ENCODE measurements at places on chromosomes 12 and 14. TPM values are rescaled to one million over a fixed set of nuclear protein-coding genes. Genes with fewer than 3 reads are reported as not detected.

GLI1 gene
- not detected for polyA plus RNA-seq

GRCh38 chr12:14635776-14636175, 60.6 kb downstream of the GUCY2C start:
- DNase-seq: no peak

DNA sequence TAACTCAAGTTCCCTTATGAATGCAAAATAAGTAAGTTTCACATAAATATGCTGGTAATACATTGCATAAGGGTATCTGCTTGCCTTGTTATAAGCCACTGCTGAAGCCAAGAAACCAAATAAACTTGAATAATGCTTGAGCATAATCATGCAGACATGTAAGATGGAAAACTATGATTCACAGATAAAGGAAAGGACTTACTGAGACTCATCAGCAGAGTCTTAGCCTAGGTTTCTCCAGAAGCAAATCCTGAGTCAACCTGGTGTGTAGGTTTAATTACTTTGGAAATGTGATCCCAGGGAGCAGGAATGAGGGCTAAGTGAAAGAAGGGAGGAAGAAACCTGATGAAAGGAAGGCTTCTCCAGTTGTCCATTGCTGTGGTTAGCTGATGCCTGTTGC, 107.7 kb upstream of the BTG1 start:
- no peak for DNase-seq

- DNase-seq: no peak
These were observed 21.3 kb upstream of the BCDIN3D start for GRCh38 chr12:49863946-49864797.

GRCh38 chr12:49982246-49983087, 9.7 kb downstream of the AQP6 start:
- peak; percentile 68 for DNase-seq

- DNase-seq: no peak
These were observed 11.4 kb upstream of the KRT74 start for GRCh38 chr12:52585066-52585465.

- DNase-seq: no peak
These were observed 161.7 kb downstream of the ALX1 start for GRCh38 chr12:85441741-85442140.

- DNase-seq: no peak
These were observed 536.3 kb downstream of the TMEM121 start for GRCh38 chr14:106062502-106063272.

ASCL1 gene
- not detected for polyA plus RNA-seq

COX8C gene
- polyA plus RNA-seq: not detected

DNA sequence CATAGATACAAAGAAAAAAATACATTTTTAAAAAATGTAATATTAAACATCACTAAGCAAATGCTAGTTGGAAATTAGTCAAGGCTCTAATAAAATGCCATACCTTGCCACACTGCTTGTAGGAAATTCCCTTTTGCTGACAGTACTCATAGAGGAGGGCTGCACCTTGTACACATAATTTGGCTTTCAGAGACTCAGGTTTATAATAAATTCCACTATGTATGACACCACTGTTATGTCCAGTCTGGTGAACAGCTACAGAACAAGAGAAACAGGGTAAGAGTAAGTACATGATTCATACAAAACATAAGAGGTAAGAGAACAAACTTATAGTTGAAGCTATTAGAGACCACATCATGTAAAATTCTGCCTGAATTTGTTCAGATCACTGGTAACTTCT, 10.1 kb downstream of the L2HGDH start:
- no peak for DNase-seq

EID3 gene
- 0.79 TPM for polyA plus RNA-seq

SOAT2 gene
- not detected for polyA plus RNA-seq

DNA sequence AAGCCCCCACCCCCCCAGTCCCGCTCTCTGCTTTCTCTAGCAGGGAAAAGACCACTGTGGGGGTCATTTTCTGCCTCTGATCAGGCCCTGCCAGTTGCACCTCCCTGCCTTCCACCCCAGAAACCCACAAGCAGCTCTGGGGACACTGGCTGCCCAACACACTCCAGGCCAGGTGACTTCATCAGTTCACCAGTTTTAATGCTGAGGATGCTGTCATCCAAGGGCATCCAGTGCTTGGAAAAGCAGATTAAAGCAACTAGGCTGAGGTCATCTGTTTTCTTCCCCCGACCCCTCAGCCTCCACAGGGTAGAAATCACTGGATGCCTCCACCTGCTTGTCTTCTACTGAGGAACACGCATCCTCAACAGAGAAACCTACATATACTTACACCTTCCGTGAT, 282.4 kb downstream of the DPF3 start:
- no peak for DNase-seq

DEPDC4 gene
- polyA plus RNA-seq: not detected

DNA sequence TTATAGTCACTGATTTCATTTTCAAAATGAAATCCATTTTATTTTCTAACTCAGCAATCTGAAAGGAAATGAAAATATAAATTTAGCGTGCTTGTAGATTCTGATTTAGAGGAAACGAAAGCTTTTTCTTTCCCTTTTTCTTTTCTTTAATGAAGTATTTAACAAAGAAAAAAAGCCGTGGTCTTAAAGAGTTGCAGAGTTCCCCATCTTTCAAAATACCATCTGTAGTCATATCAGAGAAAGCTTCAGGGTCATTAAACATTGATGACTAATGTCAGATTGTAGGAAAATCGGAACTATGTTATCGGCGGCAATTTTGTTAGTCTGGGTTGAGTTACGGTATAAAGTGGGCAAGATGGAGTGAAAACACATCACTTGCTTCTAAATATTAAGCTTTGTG, 32.3 kb downstream of the DRAM1 start:
- peak; percentile 82 for DNase-seq

DNA sequence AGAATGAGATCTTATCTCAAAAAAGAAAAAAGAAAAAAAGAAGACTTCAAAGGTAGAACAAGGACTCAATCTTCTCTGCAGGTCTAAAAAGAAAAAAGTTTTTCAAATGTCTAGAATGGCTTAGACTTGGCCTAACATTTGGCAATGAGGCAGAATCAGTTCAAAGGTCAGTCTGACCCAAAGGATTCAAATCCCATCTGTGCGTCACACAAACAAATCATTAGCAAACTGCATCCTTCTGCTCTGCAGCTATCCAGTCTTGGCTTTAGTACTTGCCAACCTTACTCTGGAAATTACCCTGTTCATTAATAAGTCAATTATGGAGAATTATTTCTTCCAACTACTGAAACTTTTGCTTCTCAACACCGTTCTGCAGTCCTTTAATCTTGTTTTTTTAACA, 3.1 kb downstream of the YAF2 start:
- no peak for DNase-seq

RPS29 gene
- polyA plus RNA-seq: 2,325 TPM

GRCh38 chr12:94495445-94496115, 35.9 kb upstream of the CEP83 start:
- DNase-seq: no peak

DNA sequence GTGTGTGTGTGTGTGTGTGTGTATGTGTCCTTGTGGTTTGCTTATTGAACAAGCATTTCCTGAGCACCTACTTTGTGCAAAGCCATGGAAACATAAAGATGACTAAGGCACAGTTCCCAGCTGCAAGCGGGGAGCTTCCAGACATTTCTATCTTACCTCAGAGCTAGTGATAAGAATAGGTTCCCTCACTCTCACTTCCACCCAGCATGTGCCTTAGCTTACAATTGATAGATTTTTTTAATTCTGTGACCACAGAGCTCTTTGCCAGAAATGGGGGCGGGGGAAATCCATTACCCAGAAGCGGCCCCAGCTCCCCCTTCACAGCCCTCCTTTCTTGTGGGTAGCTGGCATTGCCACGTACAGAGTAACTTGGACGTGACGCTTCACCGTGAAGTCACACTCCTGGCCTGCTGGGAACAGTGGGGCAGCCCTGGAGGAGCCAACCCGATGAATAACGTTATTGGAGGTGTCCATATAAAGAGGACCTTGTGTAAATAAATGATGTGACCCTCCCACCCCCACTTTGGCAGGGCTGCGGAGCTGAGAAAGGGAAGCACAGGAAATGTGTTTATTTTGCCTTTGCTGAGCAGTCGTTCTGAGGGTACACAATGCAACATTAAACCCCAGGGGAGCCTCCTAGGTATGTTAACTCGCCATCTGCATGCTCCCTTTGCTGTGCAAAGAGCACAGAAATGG, 238.9 kb downstream of the CHST11 start:
- peak; percentile 84 for DNase-seq

POTEM gene
- polyA plus RNA-seq: not detected

GRCh38 chr12:102120886-102121285, 903 bp downstream of the PARPBP start:
- no peak for DNase-seq

ACOT4 gene
- polyA plus RNA-seq: not detected

DNA sequence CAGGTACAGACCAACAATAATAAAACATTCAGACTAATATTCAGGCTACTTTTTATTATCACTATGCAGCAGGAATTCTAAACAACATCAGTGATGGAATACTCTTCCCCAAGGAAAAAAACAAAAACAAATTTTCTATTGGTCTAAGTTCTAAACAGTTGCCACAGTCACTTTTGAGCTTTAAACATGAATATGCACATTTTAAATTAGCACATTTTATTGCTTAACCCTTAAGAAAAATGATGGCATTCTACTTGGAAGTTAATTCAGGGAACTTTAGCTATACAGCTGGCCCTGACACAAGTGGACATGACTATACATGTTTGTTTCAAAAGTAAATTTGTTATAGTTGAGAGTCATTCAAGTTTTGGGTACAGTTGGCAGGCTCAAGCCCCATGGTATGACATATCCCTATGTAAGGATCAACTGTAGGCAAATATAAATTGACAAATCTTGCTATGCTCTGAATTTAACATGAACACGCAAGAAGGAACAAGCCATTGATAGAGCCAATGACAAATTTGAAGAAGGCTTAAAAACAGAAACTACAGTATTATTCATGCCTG, 224.3 kb upstream of the AMIGO2 start:
- DNase-seq: no peak

GRCh38 chr14:68230950-68231717, 411.6 kb downstream of the RAD51B start:
- DNase-seq: no peak

- DNase-seq: no peak
These were observed 94.3 kb downstream of the OTX2 start for GRCh38 chr14:56715938-56716337.

WNT1 gene
- not detected for polyA plus RNA-seq

DNA sequence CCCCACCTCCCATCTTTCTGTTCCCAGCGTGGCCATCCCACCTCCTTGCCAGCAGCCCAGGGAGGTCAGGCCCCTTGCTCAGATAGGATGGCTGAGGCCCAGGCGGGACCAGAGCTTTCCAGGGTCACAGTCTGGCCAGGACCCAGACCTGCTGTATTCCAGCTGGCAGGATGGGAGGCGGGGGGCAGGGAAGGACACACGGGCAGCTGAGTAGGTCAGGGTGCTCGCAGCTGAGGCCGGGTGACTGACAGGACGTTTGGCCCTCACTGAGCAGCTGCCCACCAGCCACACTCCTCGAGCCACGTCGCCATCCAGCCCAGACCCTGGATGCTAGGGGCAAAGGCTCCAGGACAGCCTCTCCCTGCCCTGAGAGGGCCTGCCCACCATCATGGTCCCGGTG, 4.0 kb downstream of the NUDT14 start:
- no peak for DNase-seq

GRCh38 chr12:66003951-66004350, 126.6 kb downstream of the LLPH start:
- DNase-seq: peak; percentile 39

MRPL51 gene
- 189 TPM for polyA plus RNA-seq

DNA sequence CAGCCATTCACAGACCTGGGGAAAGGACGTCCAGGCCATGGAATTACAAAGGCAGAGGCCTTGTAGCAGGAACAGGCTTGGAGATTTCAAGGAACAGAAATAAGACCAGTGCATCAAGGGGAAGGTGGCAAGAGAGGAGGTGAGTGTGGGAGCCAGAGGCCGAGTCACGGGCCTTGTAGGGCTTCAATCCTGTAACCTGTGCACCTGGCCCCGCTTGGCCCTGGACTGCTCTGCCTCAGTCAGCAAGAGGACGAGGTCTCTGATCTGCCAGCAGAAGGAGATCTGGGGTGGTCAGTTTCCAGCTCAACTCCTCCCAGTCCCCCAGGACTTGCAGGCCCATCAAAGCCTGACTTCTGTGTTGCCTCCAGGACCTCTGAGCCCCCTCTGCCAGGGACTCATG, 200.8 kb downstream of the VRK1 start:
- no peak for DNase-seq
